Stimulated activated CD4-positive, alpha-beta T cell treated with anti-CD3 and anti-CD28 coated beads, Interleukin-15, amount 100 ng/mL, for 48 hours (primary cell): ENCODE measurements at places on chromosomes 4 and X.

DNA sequence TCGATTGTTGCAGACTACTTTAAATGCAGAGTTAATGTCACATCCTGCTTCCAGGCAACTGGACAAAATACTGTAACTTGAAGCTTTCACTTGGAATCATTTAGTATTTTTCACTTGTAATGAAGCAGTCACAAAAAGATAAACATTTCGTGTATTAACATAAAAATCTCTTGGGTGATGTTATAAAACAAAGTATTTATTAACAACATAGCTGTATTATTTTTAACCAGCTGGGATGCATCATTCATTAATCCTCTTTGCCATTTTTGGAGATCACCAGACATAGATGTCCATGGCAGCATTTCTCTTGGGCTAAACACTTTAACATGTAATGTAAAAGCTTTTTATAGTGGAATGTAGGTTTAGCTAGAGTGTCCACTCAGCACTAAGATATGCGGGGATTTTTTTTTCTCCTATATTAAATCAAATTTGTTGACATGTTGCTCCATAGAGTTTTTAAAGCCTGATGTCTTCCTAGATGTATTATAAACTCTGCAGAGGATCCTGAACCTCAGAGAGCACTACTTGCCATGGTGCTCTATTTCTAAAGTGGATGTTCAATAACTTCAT is 193.7 kb upstream of the SPANXN4 start:
- DNase-seq, result no peak

DNA sequence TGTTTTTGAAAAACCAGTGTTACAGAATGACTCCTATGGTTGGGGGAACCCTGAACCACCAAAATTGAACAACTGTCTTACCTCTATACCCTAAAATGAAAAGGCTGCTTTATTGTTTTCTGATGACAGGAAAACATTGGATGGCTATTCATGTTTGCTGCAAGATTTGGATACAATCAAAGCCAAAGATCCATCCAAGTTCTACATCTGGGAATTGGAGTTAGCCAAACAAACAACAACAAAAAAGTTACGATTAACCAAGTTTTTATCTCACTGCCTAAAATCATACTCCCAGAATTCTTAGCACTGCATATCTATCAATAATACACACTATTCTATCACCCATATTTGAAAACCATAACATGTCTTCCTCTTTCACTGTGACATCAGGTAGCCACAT is 349.7 kb upstream of the SLC7A11 start:
- no peak for DNase-seq

DNA sequence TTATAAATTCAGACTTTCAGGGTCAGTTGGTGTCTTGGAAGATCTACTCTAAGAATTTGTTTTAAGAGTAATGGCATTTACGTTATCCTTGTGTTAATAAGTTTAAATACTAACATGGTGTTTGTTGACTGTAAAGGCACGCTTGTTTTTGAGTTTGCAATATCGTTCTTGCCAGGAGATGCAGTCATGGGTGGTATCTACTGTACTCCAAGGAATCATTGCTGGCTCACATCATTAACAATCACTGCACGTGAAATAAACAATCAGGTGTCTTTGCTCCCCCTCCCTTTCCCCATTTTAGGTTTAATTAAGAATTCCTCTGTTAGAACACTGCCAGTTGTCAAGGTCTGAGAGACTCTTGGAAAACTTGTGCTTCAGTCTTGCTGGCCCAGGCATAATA is 1.6 kb downstream of the HHIP start:
- no peak for DNase-seq

DNA sequence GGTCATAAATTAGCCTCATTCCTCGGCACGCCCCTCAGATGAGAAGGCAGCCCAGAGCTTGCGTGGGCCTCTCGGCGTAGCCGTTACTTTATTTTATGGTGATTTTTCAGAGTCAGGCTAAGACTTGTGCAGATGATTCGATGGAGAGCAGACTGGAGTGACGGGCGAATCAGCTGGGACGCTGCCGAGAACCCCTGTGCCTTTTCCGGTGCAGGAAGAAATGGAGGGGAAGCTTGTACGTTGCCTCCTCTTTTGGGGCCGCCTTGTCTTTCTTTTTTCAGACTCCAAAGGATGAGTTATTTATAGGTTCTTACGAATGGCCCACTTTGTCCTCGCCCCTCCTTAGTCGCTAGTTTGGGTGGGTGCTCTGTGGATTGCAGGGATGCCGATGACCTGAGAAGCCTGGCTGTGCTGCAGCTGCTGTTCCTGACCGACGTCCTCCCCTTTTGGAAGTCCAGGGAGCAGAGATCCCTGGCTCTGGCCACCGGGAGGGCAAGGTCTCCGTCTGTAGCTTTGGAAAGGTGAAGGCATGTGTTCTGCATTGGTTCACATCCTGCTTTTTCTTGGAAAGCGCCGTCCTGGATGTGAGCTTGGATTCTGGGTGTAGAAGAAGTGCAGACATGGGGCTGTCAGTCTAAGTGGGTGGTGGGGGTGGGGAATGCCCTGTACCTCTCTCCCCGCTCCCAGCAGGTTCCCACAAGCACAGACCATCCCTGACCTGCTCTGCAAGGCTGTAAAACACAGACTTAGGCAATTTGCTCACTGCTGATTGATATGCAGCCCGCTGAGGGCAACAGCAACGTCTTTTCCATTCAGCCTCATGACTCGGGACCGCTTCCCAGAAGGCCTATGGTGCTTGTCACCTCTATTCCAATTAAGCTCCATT is 9.3 kb downstream of the SORCS2 start:
- no peak for DNase-seq

- no peak for DNase-seq
These were observed 52.9 kb downstream of the EPHA5 start for GRCh38 chr4:65617416-65617815.

DNA sequence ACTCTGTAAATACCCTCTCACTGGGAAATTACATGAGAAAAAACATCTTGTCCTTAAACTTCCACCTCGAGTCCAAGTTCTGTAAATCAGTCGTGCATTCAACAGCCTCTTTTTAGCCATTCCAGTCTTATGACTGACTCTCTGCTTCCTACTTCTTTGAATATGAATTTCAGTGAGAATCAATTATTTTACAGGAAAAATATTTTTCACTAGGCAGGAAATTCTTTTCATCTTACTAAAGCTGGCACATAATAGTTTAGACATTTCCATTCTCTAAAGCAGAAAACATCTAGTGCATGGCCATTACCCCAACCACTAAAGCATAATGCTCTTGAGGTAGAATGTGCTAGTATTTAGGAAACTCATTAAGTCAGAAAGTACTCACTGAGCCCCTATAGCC is 565.7 kb upstream of the FAT1 start:
- DNase-seq, result no peak

DNA sequence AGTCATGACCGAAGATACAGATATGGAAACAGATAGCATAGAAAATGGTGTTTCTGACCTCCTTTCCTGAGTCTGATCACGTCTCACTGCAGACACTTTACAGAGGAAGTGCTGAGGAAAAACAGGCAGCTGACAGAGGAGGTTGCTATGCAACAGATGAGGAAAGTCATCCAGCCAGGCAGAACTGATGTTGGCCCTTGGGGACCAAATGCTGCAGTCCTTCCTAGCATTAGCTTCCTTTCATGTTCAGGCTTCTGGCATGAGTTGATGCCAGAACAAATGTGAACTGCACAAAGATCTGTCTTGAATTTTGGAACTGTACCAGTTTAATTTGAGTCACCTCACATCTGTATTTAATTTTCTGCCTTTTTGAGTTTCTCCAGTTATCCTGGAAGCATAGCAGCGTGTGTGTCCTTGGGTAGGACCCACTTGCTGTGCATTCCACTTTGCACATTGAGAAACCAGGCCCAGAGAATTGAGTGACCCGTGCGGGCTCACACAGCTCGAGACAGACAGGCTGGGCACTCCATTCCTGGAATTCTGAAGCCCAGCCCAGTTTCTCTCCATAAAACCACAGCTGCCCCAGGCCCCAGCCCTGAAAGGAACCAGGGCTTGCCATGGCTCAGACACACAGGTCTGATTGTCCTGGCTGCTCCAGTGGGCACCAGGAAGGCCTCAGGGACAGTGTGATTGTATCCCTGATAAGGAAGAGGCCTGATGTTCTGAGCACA is 1.4 kb upstream of the MAGED1 start:
- DNase-seq, result no peak

GRCh38 chrX:2554891-2555290 is 54.1 kb upstream of the DHRSX start:
- no peak for DNase-seq

- no peak for DNase-seq
These were observed 10.7 kb upstream of the HCCS start for GRCh38 chrX:11100281-11101035.

DNA sequence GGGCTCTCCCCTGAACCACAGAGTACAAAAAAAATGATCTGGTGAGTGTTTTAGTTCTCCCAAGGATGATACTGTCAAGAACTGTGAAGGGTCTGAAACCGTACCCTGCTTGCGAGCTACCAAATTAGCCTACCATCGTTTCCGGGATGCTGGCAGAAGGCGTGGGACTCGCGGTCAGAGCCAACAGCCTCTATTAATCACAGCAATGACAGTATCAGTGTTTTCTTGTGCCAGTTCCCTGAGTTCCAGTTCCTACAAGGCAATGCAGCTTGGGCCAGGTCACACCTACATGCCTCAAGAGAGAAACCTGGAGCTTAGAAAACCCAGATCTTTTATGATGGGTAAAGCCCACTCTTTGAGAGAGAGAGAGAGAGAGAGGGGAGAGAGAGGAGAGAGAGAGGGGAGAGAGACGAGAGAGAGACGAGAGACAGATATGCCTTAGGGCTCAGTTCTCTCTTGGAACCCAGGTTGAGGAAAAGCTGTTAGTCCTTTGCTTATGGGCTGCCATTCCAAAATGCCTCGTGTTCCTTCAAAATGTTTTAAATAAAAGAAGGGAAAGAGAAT is 327.8 kb downstream of the ARHGAP10 start:
- DNase-seq, result no peak

DNA sequence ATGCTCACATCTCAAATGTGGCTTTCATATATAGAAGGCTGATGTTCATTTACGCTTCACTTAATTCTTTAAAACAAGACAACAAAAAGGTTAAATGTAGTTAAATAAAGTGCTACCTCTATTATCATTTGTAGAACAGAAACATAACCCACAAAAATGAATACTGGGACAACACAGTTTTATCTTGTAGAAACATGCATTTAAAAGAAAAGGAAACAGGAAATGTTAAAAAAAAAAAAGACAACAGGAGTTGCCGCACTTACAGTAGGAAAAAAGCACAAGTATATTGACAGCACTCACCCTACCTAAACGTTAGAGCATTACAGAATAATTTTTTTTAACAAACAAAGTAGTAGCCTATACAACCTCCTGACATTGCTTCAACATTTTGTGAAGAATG is 4.8 kb downstream of the THOC2 start:
- no peak for DNase-seq

GRCh38 chr4:102031406-102031805 is 240.9 kb downstream of the BANK1 start:
- DNase-seq, result no peak

- DNase-seq, result no peak
These were observed 74.0 kb downstream of the SEL1L3 start for GRCh38 chr4:25788703-25789238.

DNA sequence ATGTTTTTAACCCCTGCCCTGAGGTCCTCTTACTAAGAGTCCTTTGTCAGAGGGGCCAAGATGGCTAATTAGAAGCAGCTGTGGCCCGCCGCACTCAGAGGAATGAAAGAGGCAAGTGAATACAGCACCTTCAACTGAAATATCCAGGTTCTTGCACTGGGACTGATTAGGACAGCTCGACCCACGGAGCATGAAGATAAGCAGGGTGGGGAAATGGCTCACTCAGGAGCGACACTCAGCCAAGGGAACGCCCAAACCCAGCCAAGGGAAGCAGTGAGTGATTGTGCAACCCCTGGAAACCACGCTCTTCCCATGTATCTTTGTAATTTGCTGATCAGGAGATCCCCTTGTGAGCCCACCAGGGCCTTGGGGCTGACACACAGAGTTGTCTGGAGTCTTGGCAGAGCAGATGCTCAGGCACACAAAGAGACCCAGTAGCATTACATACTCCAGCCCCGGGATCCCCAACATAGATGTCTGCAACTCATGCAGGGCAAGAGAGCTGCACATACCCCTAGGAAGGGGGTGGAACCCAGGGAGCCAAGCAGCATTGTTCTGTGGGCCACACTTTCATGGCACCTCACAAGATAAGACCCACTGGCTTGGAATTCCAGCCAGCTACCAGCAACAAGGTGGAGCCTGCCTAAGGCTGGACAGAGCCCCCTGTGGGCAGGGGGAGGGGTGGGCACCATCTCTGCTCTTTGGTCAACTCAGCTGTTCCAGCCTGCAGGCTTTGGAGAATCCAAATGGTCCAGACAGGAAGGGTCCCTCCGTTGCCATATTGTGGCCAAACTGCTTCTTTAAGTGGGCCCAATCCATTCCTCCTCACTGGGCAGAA is 23.3 kb downstream of the F8A3 start:
- DNase-seq, result no peak

- DNase-seq, result no peak
These were observed 15.7 kb downstream of the RNF128 start for GRCh38 chrX:106742193-106742592.

DNA sequence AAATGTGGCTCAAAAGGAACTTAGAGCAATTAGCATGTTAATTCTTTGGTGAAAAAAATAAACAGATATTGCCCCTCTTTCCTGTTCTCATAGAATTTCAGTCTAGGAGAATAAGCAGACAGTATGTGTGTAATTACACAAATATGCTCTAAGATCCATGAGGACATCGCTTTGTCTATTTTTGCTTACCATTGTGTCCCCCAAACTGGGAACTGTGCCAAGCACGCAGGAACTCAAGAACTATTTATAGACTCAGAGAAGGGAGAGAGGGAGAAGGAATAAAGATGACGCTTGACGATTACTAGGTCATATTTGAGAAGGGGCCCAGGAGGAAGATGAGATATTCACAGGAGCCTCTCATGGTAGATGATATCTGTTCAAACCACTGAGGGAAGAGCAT is 692.6 kb downstream of the RAB28 start:
- DNase-seq, result no peak

DNA sequence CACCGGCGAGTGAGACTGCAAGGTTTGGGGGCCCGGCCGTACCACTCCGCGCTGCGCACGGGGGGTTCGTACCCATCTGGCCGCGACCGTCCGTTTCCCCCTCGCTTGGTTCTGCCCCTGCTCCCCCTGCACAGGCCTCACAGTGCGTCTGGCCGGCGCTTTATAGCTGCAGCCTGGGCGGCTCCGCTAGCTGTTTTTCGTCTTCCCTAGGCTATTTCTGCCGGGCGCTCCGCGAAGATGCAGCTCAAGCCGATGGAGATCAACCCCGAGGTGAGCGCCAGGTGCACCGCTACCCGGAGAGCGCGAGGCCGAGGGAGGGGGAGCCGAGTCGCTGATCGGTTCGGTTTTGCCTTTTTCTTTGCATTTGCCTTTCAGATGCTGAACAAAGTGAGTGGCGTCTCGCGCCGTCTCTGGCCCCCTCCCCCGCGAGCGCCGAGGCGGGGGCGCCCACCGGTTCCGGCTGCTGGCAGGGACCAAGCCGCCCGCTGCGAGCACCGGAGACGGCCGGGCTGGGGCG is at the start of gene UCHL1:
Gene UCHL1 (plus strand): TSS at position 189 of the 517 bp plus-strand sequence. CDS start 49 bp downstream, at position 238.
- no peak for DNase-seq

GRCh38 chr4:172601195-172601594 is 567.4 kb upstream of the GALNT7 start:
- DNase-seq, result no peak
